Activated T-helper 1 cell treated with anti-CD3 and anti-CD28 coated beads, Interleukin-2, amount 50 U/mL, for 16 hours (primary cell): ENCODE measurements at places on chromosomes 2 and 18.

DNA sequence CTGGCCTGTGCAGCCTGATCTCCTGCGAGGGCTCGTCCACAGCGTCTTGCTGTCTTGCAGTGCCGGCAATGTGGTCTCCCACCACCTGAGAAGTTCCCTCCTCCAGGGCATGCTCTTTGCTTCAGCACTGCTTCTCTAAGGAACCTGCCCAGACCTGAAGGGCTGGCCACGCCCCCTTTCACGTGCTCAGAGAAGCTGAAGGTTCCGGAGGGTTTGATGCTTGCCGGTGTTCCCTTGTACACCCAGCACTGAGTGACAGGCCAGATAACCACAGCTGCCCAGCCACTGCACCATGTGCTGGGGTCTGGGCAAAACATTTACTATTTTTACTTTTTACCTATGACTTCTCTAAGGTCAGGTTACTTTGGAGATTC lies 1.7 kb upstream of the POLR2D start:
- peak; percentile 40 for DNase-seq

DNA sequence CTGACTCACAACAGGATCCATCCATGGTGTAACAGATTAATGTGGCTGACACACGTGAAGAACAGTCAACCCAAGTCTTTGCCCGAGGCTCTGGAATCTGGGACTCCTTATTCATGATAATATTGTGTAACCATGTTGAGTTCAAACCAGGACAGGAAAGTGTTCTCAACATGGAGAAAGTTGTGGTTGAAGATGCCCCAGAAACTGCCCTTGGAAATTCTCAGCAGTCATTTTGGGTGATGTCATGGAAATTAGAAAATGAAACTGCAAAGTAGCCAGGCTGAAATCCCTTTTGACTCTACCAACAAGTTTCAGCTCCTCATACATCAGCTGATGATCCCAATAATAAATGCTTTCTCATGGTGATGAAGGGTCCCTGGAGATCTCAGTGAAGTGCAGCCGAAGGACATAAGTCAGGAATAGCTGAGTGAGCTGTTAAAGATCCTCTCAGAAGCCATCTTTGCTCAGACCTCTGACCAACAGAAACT lies 307.7 kb downstream of the TNS1 start:
- DNase-seq = no peak

- DNase-seq = no peak
Observed at GRCh38 chr2:224646242-224646846, 61.2 kb upstream of the CUL3 start.

DNA sequence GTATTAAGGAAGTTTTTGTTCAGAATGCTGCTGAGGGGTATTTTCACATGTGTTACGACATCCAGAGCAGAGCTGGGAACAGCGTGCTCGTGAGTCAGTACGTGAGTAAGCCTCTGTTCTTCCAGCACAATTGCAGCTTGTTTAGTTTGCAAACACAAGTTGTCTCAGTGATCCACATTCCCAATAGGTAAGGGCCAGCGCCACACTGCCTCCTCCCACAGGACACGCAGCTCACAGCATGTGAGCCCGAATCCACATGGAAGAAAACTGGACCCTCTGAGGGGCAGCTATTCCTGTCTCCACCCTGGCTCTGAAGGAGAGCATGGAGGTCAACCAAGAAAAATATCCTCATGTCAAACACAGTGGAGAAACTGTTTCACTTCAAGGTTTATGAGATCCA lies 173.9 kb upstream of the PID1 start:
- DNase-seq = no peak

GRCh38 chr2:239745386-239746227 lies 279.5 kb downstream of the NDUFA10 start:
- DNase-seq = no peak

DNA sequence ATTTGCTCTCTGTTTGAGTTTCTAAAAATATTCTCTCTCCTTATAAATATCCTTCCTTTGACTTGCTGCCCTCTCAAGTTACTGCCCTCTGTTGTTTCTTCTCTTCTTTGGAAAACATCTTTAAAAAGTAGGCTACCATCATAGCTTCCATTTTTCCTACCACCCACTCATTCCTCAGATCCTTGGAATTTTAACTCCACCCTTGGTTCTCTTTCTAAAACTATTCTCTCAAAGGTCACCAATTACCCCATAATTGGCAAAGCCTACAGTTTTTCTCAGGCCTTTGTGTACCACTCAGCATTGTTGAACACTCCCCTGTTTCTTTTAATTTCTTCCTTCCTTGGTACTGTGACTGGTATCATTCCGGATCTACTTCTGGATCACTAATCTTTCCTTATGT lies 43.0 kb upstream of the ITGAV start:
- DNase-seq = no peak

DNA sequence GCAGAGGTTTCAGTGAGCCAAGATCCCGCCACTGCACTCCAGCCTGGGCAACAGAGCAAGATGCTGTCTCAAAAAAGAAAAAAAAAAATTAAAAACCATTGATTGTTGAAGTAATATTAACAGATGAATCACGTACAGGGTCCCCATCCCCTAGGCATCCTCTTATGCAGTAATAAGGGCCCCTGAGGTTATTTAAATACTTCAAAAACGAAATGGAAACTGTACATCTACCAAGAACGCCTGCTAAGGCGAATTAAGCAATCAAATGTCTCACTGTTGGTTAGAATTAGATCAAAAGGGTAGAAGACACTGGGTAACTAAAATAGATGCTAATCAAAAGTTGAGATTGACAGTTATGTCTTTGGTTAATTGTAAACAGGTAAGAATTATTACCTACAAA lies 7.5 kb downstream of the TRABD2A start:
- DNase-seq = no peak

DNA sequence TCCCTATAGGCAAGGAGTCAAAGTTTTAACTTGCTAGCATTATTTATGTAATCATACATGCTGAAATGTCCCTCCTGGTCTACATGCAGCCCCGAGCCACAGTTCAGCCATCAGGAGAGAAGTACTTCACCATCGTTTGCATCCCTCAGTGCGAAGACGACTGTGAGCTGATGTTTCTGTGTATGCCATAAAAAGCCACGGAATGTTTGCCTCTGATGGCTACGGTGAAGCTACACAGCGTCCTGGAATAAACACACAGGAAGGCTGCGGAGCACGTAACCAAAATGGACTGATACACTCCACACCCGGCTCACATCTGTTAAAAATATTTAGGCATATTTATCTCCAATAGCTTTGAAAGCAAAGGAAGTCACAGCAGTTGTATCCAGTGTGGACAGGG lies 4.3 kb upstream of the SALL3 start:
- DNase-seq = no peak

DNA sequence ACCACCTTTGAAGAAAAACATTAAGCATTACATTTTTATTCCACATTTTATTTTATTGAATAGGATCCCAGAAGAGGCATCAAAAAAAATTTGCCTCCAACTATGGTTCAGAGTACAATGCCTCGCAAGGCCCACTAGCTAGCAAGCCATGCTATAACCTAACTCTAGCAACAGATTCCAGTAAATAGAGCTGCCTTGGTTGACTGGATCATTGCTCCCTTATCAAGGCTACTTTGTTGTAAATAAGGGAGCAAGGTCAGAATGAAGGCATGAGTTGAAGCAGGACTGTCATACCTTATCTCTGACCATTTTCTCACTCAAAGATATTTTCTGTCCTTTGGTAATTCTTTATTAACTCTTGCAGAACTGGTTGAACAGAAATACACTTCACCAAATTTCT lies 672.6 kb downstream of the EPHA4 start:
- DNase-seq = no peak

GRCh38 chr18:60466677-60467076 lies 94.1 kb upstream of the MC4R start:
- no peak for DNase-seq

GRCh38 chr18:56562479-56562878 lies 75.9 kb downstream of the TXNL1 start:
- DNase-seq = no peak

DNA sequence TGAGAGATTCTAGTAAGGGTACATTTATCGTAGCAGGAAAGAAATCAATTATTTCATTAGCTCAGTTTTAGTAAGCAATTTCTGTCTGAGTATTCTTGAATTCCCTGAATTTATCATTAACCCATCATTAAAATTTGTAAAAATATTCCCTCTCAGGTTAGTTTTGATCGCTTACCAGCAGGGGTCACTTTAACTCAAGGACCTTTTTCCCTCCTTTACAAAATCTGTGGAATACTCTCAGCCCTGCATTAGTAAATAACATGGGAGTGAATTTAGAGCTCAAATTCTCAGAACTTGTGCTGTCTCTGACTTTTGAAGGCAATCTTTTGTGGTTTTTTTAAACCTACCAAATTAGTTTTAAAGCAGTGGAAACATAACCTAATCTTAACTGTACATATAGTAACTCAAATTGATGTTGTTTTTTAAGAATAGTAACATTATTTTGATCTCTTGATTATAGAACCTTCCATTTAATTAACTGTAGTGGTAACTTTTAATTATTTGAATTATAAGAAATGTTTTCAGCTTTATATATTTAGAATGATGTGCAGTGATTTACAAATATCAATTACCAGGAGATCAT lies 97.2 kb downstream of the AGPS start:
- DNase-seq = no peak

GRCh38 chr2:203427061-203427460 lies 98.9 kb downstream of the ABI2 start:
- DNase-seq = no peak

DNA sequence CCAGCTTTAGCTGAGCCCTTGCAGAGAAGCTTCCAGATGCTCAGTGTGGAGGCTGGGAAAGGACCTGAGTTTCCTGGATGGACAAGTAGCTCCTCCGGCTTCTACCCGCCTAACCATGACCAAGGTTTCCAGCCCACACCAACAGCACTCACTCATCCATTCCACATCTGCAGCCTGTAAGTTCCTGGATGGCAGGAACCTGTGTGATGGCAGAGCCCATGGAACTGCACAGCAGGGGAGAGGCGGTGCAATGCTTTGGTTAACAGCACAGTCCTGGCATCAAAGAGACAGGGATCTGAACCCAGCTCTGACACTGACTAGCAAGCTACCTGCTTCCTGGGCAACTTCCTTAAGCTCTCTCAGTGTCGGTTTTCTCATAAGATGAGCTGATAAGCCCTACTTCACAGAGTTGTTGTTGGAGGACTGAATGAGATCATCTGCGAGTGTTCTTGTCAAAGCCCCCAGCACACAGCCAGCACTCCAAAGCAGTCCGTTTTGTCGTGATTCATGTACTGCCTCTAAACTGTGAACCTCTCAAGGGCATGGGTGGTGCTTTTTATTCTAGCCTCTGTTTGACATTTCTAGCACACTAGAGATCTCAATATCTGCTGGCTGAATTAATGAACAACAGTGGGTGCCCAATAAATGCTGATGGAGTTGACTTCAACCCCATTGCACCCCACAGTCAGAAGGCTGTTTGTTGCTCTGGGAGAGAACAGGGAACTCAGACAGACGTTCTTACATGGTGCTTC lies 41.6 kb upstream of the OTOF start:
- DNase-seq = no peak

DNA sequence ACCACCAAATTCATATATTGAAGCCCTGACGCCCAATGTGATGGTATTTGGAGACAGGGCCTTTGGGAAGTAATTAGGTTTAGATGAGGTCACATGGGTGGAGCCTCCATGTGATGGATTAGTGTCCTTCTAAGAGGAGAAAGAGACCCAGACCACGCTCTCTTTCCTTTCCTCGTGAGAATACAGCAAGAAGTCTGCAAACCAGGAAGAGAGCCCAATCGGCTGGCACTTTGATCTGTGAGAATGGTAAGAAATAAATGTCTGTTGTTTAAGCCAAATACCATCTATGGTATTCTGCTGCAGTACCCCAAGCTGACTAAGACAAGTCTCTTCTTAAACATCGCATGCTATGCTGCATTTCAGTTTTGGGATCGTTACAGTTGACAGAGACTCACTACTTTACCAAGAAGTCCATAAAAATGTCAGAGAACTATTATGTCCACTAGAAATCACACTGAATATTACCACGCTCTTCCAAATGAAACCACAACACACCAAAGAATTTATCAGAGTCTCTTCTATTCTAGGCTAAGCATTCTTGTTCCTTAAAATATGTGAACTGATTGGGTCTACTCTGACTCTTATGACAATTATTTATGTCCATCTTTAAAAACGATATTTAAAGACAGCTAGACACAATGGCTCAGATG lies 48.5 kb downstream of the LPIN2 start:
- no peak for DNase-seq

GRCh38 chr2:221555494-221555846 lies 16.6 kb downstream of the EPHA4 start:
- DNase-seq = no peak

DNA sequence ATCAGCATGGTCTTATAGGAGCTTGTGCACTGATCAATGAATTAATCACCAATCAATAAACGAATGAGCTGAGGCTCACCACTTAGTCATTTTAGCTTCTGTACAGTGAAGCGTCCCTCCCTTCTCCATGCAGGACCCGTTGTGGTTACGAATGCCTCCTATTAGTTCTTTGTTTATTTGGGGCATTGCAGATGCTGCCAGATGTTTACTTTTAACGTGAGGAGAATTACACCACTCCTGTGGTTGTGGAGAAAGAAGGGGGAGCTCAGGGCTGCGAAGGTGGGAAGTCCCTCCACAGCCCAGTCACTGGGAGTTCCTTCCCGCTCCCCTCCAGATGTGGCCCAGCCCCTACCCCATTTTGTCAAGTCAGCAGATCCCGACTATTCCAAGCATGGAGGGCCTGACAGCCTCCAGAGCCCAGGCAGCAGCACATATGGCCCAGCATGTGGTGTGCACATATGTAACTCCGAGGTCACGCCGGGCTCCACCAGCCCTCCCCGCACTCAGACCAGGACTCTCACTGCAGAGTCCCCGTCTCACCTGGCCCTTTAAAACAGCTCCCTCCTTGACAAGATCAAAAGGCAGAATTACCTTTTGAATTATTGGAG lies 20.9 kb downstream of the PKDCC start:
- no peak for DNase-seq

- DNase-seq = no peak
Observed at GRCh38 chr2:28367667-28368356, 24.8 kb upstream of the FOSL2 start.

- DNase-seq = no peak
Observed at GRCh38 chr2:66387016-66387753, 47.7 kb upstream of the MEIS1 start.

- no peak for DNase-seq
Observed at GRCh38 chr2:145091967-145092366, 572.0 kb upstream of the ZEB2 start.

- no peak for DNase-seq
Observed at GRCh38 chr2:240396623-240397541, 38.6 kb upstream of the GPC1 start.

DNA sequence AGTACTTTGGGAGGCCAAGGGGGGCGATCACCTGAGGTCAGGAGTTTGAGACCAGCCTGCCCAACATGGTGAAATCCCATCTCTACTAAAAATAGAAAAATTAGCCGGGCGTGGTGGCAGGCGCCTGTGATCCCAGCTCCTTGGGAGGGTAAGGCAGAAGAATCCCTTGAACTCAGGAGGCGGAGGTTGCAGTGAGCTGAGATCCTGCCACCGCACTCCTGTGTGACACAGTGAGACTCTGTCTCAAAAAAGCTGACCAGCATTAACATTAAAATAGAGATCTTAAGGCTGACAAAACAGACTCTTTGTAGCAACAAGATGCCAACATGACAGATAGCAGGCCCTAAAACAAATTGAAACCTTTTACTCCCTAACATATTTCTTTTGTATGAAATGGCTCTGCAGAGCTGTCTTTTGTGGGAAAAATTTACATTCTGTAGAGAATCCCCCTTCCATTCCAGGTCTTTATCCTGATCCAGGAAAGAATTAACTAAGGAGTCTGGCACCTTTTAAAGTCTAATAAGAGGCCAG lies 213.9 kb downstream of the RAB3GAP1 start:
- no peak for DNase-seq

- no peak for DNase-seq
Observed at GRCh38 chr2:107303964-107304363, 418.0 kb upstream of the ST6GAL2 start.
